ENCODE measurements at places on chromosomes 7 and 10. TPM values are rescaled to one million over a fixed set of nuclear protein-coding genes. Genes with fewer than 3 reads are reported as not detected.

NPFFR1 gene
- 0.45 TPM for total RNA-seq

INPP5F gene
- 20.3 TPM for total RNA-seq

PRLHR gene
- total RNA-seq, result 0.37 TPM

ANKRD1 gene
- total RNA-seq, result not detected

ADCYAP1R1 gene
- total RNA-seq, result 4.8 TPM

AOC1 gene
- total RNA-seq, result not detected

ZNF33A gene
- 56.5 TPM for total RNA-seq

MRC1 gene
- total RNA-seq, result 50.3 TPM

ZNF775 gene
- total RNA-seq, result 17.0 TPM

DIP2C gene
- 40.1 TPM for total RNA-seq

TRIM74 gene
- not detected for total RNA-seq

MXI1 gene
- 19.7 TPM for total RNA-seq

NUPR2 gene
- total RNA-seq, result not detected

ARMC10 gene
- 39.7 TPM for total RNA-seq

LIPN gene
- total RNA-seq, result not detected

LEP gene
- not detected for total RNA-seq

All from stomach (tissue), 19 donors.